ENCODE measurements at places on chromosomes 5 and 9.

DNA sequence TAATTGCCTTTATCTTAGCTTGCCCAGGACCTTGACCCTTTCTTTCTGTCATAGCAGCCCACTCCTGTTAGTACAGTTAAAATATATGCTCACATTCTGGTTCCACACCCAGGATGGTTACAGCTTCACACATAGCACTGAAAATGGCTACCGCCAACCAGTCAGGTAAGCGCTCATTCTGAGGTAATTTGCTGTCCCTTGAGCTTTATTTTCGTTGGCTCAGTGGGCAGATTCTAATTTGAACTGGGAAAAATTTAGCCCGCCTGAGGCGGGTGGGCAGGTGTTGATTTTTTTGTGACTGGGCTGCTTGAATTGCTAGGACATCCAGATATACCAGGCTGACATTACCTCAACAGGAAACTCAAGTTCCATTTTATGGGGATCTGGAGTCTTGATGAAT lies 137.5 kb downstream of the KCTD16 start:
- no peak for DNase-seq

- no peak for DNase-seq
Measured at GRCh38 chr5:378301-378891, 56.9 kb downstream of the AHRR start.

GRCh38 chr9:30075451-30076199 lies 2308.8 kb upstream of the ACO1 start:
- no peak for DNase-seq

- no peak for DNase-seq
Measured at GRCh38 chr9:134787601-134788531, 92.7 kb upstream of the FCN2 start.

DNA sequence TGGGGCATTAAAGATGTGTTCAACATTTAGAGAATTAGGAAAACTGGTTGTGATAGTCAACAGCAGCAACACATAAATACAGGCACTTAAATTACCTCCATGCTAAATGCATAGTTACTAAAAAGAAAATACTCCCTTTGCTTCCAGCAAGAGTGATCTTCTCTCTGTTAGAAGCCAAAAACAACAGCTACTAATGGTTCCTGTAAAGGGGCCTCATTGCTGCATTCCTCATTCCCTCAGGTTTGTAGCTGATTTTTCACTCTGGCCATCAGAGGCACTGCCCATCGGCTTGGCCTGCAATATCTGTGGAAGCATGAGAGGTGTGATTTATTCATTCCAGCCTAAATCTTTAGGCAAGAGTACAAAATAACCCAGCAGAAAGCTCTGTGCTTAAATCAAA lies 466.0 kb upstream of the ADAMTS16 start:
- no peak for DNase-seq

GRCh38 chr5:134948911-134949310 lies 18.8 kb upstream of the CATSPER3 start:
- no peak for DNase-seq

GRCh38 chr9:95813923-95814322 lies 61.6 kb upstream of the ERCC6L2 start:
- no peak for DNase-seq

GRCh38 chr9:102506406-102506805 lies 488.7 kb upstream of the CYLC2 start:
- no peak for DNase-seq
